ENCODE measurements at places on chromosomes 7 and 10. TPM values are rescaled to one million over a fixed set of nuclear protein-coding genes. Genes with fewer than 3 reads are reported as not detected.
A peak's percentile ranks its signal among the peaks of the same experiment; 100 is the strongest.

Gene CLEC2L
- not detected for total RNA-seq

Gene ZP3
- 14.2 TPM for total RNA-seq

- DNase-seq = no peak
These were observed 39.4 kb upstream of the GDF10 start for GRCh38 chr10:47260505-47261111.

Gene FAM13C
- total RNA-seq = not detected

- no peak for DNase-seq
These were observed 8.4 kb upstream of the IFT22 start for GRCh38 chr7:101330011-101330484.

- DNase-seq = no peak
These were observed 16.1 kb upstream of the XPNPEP1 start for GRCh38 chr10:109939315-109939961.

DNA sequence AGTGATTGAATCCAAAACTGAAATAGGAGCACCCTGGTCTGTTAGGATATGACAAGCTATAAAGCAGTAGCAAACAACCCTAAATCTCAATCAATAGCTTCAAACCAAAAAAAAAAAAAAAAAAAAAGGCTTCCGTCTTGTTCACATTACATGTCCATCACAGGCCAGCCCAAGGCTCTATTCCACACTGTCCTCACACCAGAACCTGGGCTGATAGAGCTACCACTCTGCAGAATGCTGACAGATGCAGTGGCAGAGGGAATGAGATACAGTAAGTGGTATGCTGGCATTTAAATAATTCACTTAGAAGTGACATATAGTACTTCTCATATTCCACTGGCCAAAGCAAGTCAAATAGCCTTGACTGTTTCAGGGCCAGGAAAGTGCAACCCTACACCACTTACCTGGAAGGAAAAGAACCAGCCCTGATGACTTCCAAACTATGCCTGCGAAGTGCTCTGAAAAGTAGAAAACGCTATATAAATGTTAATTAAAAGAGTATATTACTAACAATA is 5.8 kb downstream of the CDCA7L start:
- DNase-seq = no peak

DNA sequence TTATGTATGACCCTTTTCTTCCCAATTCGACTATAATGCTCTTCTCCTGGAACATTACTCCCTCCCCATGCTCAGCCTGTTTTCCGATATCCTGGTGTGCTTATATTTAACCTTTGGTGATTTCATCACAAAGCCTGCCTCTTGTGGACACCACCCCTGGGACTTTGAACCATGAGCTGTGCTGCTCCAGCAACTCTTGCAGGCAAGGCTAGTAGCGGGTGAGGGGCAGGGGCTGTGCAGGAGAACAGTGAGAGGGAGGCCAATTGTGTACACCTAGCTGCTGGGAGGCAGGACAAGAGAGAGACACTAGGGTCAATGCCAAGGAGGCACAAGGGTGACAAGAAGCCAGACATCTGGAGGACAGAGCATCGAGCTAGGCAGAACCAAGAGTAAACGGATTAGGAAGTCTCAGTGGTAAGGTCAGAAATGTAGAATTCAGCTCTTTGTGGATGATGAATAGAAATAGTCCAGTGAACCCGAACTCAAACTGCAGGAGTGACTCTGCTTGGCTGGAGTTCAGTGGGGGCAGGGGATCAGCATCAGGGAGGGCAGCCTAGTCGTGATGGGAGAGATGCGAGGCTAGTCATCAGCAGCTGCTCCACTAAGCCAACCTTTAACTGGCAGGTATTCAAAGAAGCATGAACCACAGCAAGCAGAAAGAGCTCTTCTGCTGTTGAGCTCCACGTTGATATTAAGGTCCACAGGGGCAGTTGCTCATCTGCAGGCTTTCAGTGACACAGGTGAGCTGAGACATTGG is 31.0 kb upstream of the MKI67 start:
- no peak for DNase-seq

Gene DGKB
- total RNA-seq = 0.48 TPM

Gene RBP3
- total RNA-seq = not detected

Gene NPFFR1
- 0.05 TPM for total RNA-seq

Gene PNLIP
- not detected for total RNA-seq

Gene ZNF117
- total RNA-seq = 7.3 TPM

DNA sequence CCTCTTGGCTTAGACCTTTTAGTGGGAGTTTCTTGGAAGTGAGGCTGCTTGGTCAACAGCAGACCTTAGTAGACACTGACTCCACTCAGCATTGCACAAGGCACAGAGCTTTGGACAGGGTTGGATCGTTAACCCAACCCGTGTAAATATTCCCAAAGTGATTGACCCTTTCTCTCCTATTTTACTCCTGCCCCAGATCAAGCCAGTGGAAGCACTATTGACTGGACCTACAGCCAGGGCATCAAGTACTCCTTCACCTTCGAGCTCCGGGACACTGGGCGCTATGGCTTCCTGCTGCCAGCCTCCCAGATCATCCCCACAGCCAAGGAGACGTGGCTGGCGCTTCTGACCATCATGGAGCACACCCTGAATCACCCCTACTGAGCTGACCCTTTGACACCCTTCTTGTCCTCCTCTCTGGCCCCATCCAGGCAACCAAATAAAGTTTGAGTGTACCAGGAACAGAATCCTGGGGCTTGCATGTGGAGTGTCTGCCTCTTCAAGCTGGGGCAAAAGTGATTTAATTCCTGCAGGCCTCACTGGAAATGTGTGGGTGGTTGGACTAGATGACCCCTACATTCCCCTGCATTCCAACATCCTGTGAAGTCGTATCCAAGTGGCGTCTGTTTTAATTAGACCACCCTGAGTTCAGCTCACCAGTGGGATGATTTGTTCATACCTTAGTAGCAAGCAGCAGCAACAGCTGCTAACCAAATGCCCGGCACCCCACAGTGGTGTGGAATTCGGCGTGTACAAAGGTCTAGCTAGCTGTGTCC is 7.5 kb downstream of the CPA1 start:
- DNase-seq = no peak

DNA sequence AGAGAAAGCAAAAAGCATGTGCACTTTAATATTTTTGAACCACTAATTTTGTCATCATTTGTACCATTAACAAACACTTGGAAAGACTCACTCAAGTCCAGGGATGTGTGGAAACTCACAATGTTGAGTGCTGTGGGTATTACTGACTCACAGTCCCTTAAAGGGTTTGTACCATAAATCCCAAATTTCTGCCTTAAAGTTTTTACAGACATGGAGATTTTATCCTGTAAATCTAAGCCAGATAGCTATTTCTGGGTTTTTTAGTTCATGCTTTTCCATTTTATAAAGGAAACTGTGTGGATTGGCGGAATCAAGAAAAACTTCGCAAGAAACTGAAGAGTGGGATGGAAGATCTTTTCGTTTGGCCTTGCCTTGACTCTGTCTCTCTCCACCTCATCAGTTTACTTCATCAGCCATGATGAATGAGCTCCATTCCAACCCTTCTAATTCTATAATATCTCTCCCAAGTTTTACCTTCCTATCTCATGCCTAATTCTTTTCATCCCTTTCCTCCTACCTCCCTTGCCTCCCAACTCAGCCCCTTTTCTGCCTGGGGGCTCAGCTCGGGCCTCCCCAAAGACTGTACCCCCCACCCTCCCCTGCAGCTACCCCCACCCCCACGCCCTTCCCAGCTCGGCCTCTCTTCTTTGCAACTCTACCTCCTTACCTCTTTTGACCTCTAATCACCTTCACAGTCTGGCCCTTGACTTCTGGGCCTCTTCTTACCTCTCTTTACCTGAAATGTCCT is 218.5 kb upstream of the MKLN1 start:
- DNase-seq = no peak

- DNase-seq = no peak
These were observed 204.9 kb upstream of the NPSR1 start for GRCh38 chr7:34453150-34453549.

DNA sequence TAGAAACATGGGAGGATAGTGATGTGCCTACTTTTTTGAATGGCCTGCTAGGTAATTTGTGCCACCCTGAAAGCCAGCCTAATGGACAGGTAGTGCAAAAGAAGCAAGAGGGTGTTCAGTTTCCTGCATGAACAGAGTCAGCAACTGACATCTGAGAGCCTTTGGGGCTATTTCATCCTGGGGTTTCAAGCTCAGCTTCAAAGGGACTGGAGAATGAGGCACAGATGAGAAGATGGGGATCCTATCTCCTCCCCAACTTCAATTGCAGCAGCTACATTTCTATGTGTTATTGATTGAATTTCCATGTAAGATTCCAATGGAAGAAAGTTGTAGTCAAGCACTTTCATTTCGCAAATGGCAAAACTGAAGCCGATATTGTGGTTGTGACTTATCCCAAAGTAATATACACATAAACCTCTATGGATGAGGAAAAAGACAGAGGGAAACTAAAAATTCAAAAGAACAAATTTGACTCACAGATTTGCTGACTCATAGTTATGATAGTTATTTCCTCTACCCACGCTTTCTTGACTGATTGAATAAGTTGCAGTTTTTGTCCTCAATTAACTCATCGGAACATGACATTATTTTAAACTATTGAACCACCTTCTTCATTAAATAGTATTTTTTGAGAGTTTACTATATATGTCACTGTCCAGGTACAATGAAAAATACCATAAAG is 42.6 kb upstream of the NRP1 start:
- no peak for DNase-seq

- DNase-seq = no peak
These were observed 61.8 kb downstream of the PTPRN2 start for GRCh38 chr7:158525648-158526484.

Gene PHYHIPL
- not detected for total RNA-seq

GRCh38 chr7:141184532-141185190 is 110.8 kb downstream of the TMEM178B start:
- no peak for DNase-seq

DNA sequence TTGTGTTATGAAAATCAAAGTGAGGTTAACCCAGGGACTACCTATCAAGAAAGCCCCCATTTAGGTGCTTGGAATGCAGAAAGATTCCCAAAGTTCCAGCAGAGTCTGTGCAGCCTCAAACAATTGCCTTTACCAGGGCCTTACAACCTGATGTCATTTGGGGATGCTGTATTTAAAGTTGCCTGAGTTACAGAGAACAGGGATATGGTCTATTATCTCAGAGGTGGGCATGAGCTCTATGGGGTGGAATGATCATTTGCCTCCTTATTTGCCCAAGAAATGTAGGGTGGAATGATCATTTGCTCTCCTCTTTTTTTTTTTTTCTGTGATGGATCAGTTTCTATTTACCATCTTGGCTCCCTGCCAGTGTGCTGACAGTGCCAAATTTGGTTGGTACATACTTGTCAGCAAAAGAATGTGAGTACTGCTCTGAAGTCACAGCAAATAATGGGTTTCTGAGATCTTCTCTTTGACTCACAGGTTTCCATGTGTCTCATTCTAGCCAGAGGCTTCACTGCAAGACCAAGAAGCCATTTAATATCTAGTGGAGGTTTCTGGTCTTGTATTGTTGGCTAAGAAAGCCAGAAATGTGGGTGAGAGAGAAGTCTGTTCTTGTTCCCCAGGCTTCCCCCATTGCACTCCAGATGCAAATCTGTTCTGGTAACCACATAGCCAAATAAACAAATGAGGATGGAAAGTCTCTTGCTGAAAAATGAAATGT is 45.5 kb upstream of the ZNRF2 start:
- peak; percentile 76 for DNase-seq

GRCh38 chr10:96712662-96713271 is 7.5 kb downstream of the PIK3AP1 start:
- no peak for DNase-seq

Gene CPN1
- total RNA-seq = not detected

GRCh38 chr10:132239126-132240031 is 52.6 kb downstream of the DPYSL4 start:
- no peak for DNase-seq

GRCh38 chr7:43729924-43730248 is 563 bp upstream of the COA1 start:
- DNase-seq = no peak

DNA sequence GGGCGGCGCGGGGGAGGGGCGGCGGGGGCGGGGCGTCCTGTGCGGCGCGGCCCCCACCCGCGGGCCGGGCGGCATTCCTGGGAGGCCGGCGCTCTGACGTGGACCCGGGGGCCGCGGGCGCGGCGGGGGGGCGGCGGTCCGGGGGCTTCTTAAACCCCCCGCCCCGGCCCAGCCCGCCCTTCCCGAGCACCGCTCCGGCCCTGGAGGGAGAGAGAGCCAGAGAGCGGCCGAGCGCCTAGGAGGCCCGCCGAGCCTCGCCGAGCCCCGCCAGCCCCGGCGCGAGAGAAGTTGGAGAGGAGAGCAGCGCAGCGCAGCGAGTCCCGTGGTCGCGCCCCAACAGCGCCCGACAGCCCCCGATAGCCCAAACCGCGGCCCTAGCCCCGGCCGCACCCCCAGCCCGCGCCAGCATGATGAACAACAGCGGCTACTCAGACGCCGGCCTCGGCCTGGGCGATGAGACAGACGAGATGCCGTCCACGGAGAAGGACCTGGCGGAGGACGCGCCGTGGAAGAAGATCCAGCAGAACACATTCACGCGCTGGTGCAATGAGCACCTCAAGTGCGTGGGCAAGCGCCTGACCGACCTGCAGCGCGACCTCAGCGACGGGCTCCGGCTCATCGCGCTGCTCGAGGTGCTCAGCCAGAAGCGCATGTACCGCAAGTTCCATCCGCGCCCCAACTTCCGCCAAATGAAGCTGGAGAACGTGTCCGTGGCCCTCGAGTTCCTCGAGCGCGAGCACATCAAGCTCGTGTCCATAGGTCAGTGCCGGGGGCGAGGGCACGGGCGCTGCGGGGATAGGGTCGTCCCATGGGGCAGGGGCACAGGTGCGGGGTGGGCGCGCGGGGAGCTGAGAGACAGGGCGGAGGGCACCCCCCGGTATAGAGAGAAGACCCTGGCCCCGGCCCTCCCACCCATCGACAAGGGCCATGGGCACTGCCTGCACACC is at the start of gene FLNC:
TSS of gene FLNC (plus strand) at position 176 of the 947 bp plus-strand sequence. CDS start at position 408, 232 bp downstream.
- peak; percentile 60 for DNase-seq

GRCh38 chr7:23058408-23059096 is 44.6 kb upstream of the HYCC1 start:
- DNase-seq = no peak

DNA sequence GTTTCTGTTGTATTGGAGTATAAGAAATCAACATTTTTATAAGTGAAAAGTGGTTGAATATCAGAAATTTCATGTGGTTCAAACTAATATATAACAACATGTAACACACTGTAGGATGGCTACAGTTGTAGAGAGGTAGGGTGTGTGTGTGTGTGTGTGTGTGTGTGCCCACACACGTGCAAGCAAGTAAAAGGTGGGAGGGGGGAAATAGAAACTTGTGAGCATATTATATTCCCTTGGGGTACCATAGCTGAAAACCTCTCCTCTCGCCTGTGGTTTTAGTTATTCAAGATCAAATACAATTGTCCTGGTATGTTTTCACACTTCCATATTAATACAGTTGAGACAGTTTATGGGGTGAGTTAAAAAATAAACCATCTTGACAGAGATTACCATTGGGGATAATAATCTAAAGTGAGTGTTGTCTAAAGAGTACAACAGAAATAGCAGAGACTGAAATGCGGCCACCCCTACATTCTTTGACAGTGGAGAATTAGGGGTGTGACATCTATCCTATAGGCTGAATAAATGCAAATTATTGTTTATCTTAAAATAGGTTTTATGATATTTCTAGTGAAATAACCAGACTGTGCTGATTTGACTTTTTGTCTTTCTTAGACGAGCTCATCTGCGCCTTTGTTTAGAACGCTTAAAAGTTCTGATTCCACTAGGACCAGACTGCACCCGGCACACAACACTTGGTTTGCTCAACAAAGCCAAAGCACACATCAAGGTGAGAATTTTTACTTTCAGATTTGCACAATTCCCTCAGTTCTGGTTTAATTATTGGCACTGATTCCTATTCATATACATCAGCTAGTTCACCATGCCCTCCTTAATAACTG is 25.9 kb downstream of the SMNDC1 start:
- DNase-seq = no peak

GRCh38 chr10:34078745-34079470 is 736.2 kb downstream of the PARD3 start:
- DNase-seq = no peak

- DNase-seq = no peak
These were observed 244.6 kb upstream of the MGMT start for GRCh38 chr10:129222436-129222835.

Data from PC-9 (cell line).